Activated naive CD8-positive, alpha-beta T cell treated with anti-CD3 and anti-CD28 coated beads, Interleukin-2, amount 10 ng/mL, durations not matched to agents 7 days and 5 days (primary cell): ENCODE measurements at places on chromosomes 3 and 15. TPM values are rescaled to one million over a fixed set of nuclear protein-coding genes. Genes with fewer than 3 reads are reported as not detected.
A peak's percentile ranks its signal among the peaks of the same experiment; 100 is the strongest.

Gene COL7A1
- 1.6 TPM for total RNA-seq

Gene IL17RB
- total RNA-seq = 0.31 TPM

Gene HTR3E
- not detected for total RNA-seq

Gene KCNAB1
- not detected for total RNA-seq

Gene EXD1
- not detected for total RNA-seq

Gene SCN11A
- total RNA-seq = 0.08 TPM

Gene CHRNA7
- 0.43 TPM for total RNA-seq

Gene ANKRD34C
- not detected for total RNA-seq

DNA sequence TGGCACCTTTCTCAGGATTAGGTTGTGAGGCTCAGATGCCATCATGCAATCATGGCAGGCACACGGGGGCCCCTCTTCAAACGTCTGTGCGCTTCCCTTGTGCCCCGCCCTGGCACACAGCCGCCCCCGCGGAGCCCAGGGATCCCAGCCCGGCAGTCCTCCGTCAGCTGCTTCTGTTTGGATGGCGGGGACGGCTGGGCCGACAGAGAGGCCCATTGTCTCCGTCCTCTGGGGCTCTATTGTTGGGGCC is 849 bp upstream of the HDAC11 start:
- peaks cover 7% of the 10 kb centered on the region for H3K4me1 ChIP-seq
- H3K36me3 ChIP-seq = no peaks in the 10 kb centered on the region
- no peaks in the 10 kb centered on the region for H3K27me3 ChIP-seq
- peak overlapping the region; percentile 89 for H3K27ac ChIP-seq
- no peak for DNase-seq

GRCh38 chr15:85044251-85044853 is 62.7 kb downstream of the PDE8A start:
- no peak overlapping the region for H3K27ac ChIP-seq
- peaks cover 30% of the 10 kb centered on the region for H3K4me1 ChIP-seq
- DNase-seq = no peak
- no peak overlapping the region for H3K4me3 ChIP-seq

DNA sequence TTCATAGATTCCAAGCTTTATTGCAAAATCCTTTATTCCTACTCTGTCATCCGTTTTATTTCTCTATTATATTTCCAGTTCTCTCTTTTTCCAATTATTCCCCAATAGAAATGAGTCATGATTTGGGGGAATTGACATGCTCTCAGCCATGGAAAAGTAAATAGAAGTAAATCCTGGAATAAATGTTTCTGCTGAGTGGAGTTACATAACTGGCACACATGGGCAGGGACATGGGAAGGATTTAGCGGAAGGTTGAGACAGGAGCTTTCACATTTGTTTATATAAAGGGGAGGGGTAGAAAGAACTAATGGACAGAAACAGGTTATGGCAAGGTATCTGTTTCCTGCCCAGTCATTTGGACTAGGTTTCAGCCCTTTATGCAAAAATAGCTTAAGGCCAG is 221.6 kb downstream of the PLOD2 start:
- no peak overlapping the region for H3K4me3 ChIP-seq
- DNase-seq = no peak
- no peaks in the 10 kb centered on the region for H3K36me3 ChIP-seq
- no peaks in the 10 kb centered on the region for H3K4me1 ChIP-seq
- no peak overlapping the region for H3K27ac ChIP-seq
- no peaks in the 10 kb centered on the region for H3K27me3 ChIP-seq

DNA sequence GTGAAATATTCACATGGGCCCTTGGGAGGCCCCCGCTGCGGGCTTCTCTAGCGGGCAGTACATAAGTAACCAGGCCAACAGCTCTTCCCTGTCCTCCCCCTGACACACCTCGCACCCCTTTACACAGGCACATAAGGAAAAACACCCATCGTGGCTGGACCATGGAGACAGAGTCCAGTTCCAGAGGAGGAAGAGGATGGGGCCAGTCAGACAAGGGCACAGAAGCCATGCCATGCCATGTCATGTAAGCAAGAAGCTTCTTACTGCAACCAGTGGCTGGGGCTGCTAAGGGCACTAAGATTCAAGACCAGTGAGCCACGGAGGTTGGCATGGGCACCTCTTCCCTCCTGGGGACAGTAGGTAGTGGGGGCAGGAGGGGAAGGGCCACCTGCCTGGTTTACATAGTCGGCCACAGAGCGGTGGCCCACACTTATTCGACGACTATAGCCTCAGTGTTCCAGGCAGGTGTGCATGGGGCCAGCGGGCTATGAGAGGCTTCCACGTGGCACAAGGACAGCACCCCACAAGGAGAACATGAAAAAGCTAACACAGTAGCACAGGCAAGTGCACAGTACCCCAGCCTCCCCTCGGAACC is 5.7 kb upstream of the CYP11A1 start:
- peaks cover 20% of the 10 kb centered on the region for H3K4me1 ChIP-seq
- no peak for DNase-seq
- H3K27ac ChIP-seq = no peak overlapping the region

- DNase-seq = no peak
- no peak overlapping the region for H3K27ac ChIP-seq
- H3K36me3 ChIP-seq = peaks cover 52% of the 10 kb centered on the region
These were observed 37.3 kb downstream of the USF3 start for GRCh38 chr3:113659101-113659541.

DNA sequence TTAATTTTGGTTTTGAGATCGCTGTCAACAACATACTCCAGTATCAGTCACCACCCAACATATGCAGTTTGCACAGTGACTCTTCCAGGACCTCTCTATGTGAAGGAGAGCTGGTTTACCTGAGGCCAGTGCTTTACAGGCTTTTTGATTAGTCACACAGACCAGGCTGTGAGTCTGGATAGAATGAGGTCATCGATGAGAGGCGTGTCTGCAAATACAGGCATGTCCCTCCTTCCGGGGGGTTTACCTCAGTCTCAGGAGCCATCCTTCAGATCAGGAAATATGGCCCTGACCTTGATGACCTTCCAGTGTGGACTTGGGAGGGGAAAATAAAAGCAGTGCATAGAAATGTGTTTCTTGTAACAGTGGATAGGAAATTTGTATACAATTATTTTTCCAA is 46.9 kb downstream of the KBTBD12 start:
- no peak for DNase-seq
- peaks cover 24% of the 10 kb centered on the region for H3K27me3 ChIP-seq
- H3K36me3 ChIP-seq = no peaks in the 10 kb centered on the region
- peaks cover 2% of the 10 kb centered on the region for H3K4me1 ChIP-seq

DNA sequence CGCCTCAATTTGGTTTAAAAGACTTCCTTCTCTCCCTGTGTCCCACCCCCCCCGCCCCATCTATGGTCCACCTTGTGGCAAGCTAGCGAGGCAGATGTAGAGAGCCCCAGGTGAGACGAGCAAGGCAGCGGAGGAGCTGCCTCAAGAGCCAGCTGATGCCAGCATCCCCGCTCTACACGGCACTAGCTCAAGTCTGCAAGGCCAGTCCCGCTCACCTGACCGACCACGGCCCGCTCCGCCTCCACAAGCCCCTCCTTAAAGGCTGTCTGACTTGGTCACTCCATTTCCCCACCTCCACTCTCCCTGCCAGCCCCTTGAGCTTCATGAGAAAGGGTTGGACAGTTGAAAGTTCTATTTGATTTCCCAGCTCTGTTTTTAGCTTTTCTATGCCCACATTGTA is 56.2 kb upstream of the IGF1R start:
- no peak overlapping the region for H3K4me3 ChIP-seq
- H3K4me1 ChIP-seq = peaks cover 2% of the 10 kb centered on the region
- DNase-seq = no peak
- H3K36me3 ChIP-seq = no peaks in the 10 kb centered on the region

DNA sequence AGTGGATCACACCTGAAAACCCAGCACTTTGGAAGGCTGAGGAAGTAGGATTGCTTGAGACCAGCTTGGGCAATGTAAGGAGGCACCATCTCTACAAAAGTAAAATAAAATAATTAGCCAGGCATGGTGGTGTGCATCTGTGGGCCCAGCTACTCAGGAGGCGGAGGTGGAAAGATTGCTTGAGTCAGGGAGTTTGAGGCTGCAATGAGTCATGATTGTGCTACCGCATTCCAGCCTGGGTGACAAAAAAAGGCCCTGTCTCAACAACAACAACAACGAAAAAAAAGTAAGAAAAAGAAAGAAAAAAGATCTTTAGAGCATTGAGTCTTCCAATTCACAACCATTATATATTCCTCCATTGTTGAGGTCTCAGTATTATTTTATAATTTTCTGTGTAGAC is 192.4 kb upstream of the DPH6 start:
- no peak overlapping the region for H3K4me3 ChIP-seq
- H3K27me3 ChIP-seq = peaks cover 3% of the 10 kb centered on the region
- no peaks in the 10 kb centered on the region for H3K4me1 ChIP-seq
- no peak overlapping the region for H3K27ac ChIP-seq

- H3K27me3 ChIP-seq = no peaks in the 10 kb centered on the region
- H3K27ac ChIP-seq = no peak overlapping the region
- peaks cover 26% of the 10 kb centered on the region for H3K4me1 ChIP-seq
- no peak for DNase-seq
- H3K4me3 ChIP-seq = no peak overlapping the region
These were observed 63.7 kb upstream of the ULK4 start for GRCh38 chr3:42025370-42026138.

DNA sequence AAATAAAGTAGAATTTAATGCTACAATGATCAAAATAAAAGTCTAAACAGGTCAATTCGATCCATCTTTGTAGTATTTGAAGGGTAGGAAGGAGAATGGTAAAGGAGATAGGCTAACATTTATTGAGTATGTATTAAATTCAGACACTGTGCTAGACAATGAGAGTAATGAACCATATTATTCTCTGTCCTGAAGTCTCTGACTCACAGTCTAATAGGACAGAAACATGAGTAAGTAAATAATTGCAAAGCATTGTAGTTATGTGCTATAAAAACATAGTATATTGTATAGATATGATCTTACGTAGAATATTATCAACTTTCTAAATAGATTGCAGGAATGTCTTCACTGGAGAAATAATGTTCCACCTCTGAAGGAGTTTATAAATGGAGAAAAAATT is 64.5 kb downstream of the MDFIC2 start:
- no peaks in the 10 kb centered on the region for H3K36me3 ChIP-seq
- no peaks in the 10 kb centered on the region for H3K4me1 ChIP-seq
- no peaks in the 10 kb centered on the region for H3K27me3 ChIP-seq
- no peak overlapping the region for H3K27ac ChIP-seq
- DNase-seq = no peak

DNA sequence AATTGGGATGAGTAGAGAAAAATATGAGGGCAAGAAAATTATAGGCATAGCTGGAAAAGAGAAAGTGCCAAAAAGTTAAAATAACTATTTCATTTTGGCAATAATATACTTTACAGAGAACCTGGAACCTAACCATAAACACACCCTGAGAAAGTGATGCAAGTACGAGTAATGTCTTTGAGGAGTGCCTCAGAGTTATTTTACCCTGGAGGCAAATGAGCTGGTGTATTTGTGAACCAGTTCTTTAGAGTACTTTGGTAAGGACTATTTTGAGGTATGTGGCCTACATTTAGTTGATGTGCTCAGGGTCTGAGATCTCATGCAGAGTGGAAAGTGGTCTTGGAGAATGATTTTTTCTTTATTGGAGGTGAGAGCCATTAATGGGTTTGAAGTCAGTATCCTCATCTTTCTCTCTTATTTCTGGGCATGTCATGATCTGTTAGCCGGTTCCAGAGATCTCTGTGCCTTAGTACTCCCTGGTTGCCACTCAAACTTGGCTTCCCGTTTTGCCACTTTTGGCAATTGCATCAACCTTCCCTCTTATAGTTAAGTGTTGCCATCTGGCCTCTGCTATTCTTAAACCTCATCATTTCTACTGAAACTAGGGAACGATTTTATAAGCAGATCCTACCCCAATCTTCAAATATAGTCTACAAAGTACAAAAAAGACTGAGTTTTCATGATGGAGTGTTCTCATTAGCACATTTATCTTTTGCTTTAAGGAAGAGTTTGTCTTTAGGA is 145.7 kb downstream of the EPHA6 start:
- H3K4me1 ChIP-seq = no peaks in the 10 kb centered on the region
- H3K4me3 ChIP-seq = no peak overlapping the region
- H3K27me3 ChIP-seq = no peaks in the 10 kb centered on the region
- no peak for DNase-seq
- H3K36me3 ChIP-seq = no peaks in the 10 kb centered on the region

- H3K4me3 ChIP-seq = no peak overlapping the region
- H3K4me1 ChIP-seq = peaks cover 18% of the 10 kb centered on the region
- peaks cover 1% of the 10 kb centered on the region for H3K36me3 ChIP-seq
- H3K27me3 ChIP-seq = no peaks in the 10 kb centered on the region
These were observed 90.0 kb downstream of the MSL2 start for GRCh38 chr3:136106101-136106500.

- peaks cover 3% of the 10 kb centered on the region for H3K4me1 ChIP-seq
- no peak for DNase-seq
- H3K4me3 ChIP-seq = no peak overlapping the region
- no peak overlapping the region for H3K27ac ChIP-seq
These were observed 19.2 kb upstream of the ITPKA start for GRCh38 chr15:41474436-41474835.

GRCh38 chr3:129045675-129046036 is 14.9 kb upstream of the GP9 start:
- no peak overlapping the region for H3K27ac ChIP-seq
- H3K36me3 ChIP-seq = peaks cover 8% of the 10 kb centered on the region
- H3K4me3 ChIP-seq = peak overlapping the region; percentile 37
- DNase-seq = peak; percentile 73

DNA sequence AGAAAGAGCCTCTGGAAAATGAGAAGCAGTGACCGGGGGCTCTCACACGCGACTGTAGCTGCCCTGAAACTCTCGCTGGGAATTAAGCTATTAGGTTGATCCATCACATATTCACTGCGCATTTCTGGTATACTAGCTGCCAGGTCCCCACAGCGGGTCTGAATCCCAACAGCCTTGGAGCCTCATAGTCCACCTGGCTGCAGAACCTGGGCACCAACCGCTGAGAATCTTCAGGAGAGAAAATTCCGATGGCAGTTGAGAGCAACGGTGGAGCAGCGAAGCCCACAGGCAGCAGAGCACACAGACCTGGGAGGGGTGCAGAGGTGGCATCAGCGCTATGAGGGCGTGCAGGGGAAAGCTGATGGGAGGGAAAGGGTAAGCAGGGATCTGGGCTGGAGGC is 75.1 kb downstream of the FAM174B start:
- no peak for DNase-seq
- no peaks in the 10 kb centered on the region for H3K36me3 ChIP-seq
- no peak overlapping the region for H3K4me3 ChIP-seq
- H3K4me1 ChIP-seq = no peaks in the 10 kb centered on the region
- H3K27me3 ChIP-seq = peaks cover 2% of the 10 kb centered on the region
- H3K27ac ChIP-seq = no peak overlapping the region

DNA sequence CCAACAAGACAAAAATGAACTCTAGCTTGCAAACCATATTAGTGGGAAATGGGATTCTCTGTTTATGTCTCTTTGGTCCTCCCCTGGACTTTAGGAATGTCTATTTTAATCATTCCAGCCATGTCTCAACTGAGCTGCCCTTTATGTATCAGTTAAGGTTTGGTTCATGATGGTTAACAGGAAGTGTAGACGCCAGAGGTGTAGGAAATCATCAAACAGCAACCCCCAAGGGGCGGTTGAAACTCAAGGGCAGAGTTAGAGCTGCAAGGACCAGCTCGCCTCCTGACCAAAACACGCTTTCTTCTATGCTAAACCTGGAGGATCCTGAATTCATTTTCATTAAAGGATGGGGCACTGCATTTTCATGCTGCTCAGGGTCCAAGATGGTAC is 53.7 kb upstream of the HEG1 start:
- H3K4me1 ChIP-seq = peaks cover 27% of the 10 kb centered on the region
- no peak for DNase-seq
- H3K27ac ChIP-seq = no peak overlapping the region
